ENCODE measurements at places on chromosomes 11 and 22. TPM values are rescaled to one million over a fixed set of nuclear protein-coding genes. Genes with fewer than 3 reads are reported as not detected.

VSTM5 gene
- 0.09 TPM for total RNA-seq

CD82 gene
- total RNA-seq, result 4.6 TPM

APOA4 gene
- not detected for total RNA-seq

CYTH4 gene
- total RNA-seq, result 0.17 TPM

CELSR1 gene
- 20.2 TPM for total RNA-seq
